IMR-90 (cell line): ENCODE measurements at places on chromosomes 7 and 10.

- no peak for DNase-seq
These were observed 255.1 kb upstream of the SP4 start for GRCh38 chr7:21172800-21173199.

GRCh38 chr7:9498303-9498702 is 1064.9 kb downstream of the NXPH1 start:
- no peak for DNase-seq

DNA sequence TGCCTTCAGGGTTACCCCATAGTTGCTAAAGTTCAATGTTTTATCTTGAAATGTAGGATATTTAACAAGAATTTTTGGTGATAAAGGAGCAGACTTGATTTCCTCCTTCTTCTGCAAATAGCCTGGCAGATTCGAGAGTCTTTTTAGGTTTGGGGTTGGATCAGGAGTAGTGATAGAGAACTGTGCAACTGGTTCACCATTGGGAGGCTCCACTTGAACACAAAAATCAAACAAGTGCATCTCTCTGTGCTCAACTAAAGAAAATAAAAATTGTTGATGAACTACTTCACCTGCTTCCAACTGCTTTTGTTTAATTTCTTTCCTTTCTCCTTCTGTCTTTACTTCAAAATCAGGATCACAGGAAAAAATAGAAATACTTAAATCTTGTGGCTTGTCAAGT is 58.5 kb downstream of the MACC1 start:
- DNase-seq, result peak; percentile 36

DNA sequence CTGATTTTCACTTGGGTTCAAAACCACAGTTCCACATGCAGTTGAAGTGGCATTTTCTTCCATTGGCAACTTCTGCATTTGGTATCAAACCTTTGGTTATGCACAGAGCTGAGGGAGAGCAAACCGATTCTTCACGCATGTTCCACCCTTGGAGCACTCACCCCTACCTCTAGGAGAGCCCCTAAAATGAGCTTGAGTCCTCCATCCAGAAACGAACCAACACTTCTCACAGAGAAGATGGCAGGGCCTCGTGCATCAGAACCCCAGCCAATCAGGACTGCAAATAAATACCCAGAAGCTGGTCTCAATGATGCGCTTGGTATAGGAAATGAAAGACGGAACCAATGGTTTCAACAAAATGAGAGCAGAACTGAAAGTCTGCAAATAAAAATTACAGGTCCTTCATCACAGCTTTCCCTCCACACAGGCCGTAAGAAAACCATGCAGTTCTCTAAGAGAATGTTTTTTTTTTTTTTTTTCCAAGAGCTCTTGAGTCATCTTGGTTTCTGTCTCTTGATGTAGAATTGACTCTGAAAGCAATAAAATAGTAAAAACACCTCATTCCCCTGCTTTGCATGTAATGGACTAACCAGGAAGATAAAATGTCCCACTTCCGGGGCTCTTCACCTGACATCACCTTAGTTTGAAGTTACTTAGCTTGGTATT is 23.9 kb downstream of the KLF6 start:
- peak; percentile 29 for DNase-seq

DNA sequence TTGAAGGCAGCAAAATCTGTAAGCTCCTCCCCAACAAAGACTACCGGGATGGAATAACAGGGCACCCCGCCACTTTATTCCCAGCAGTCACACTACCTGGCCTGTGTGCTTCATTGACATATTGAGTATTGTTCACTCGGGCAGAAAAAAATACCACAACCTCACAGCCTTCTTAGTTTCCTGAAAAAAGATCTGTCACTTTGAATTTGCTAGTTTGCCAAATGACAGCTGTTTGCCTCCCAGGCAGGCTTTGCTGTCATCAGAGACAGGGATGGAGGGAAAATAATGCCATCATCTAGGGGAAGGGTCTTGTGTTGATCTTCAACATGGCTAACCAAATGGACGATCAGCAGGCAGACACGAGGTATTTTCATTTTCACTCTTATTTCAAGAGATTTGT is 26.9 kb downstream of the BMPER start:
- no peak for DNase-seq

DNA sequence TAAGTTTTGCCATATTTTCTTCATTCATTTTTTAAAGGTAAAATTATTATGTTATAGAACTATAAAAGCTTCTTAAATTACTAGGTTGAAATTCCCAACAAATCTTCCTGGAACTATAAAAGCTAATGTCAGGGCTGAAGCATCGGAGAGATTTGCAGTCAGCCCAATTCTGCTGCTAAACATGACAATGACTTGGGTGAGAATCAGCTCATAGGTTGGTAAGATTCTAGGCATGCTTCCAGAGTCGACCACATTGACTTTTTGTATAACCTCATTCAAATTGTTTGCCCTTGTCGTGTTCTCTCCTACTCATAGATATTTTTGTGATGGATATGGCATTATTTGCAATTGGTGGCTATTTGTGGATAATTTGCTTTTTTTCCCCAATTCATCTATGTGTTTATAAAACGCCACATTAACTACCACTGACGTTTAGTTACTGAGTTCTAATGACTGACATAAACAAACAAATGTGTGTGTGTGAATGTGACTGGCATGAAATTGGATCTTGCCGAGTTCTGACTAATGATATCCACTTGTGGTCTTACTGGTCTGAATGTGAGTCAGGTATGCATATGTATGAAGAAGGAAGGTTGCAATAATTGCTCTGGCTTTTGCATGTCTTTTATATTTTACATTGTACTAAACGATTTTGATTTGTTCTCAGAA is 579.8 kb downstream of the PARD3 start:
- DNase-seq, result peak; percentile 83

GRCh38 chr10:119501690-119502089 is 40.8 kb downstream of the RGS10 start:
- no peak for DNase-seq

DNA sequence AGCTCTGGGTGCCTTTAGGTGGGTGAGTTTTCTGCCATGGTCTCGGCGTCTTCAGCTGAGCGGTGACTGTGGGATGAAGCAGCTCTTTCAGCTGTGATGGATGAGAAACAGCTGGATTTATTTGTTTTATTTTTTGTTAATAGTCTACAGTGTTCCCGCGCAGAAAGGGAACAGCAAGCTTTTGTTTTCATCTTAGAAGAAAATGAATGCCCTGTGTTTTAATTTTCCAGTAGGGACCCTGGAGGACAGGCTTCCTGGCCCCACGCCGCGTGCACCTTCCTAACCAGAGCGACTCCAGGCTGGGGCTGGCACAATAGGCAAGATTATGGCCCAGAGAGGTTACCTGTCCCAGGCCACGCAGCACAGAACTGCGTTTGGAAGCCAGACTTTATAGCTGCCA is 57.6 kb downstream of the GTF2IRD1 start:
- peak; percentile 13 for DNase-seq

- DNase-seq, result no peak
These were observed 81.0 kb upstream of the CAV2 start for GRCh38 chr7:116418524-116418923.

DNA sequence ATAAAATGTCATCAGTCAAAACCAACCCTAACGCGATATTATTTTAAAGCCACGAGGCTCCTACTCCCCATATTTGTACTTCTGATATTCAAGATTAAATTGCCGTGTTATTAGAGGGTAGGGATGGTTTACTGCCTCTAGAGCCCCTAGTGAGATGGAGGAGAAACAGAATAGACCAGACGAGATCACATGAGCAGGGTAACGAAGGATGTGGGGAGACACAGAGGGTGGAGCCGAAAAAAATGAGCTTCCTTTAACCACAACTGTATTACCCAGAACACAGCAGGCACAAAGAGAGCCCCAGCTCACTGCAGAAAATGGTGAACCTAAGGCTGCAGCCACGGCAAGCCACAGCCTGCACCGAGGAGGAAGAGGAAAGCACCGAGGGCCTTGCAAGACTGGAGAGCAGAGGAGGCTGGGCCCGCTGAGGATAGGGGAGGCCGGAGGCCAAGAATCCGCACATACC is 14.3 kb downstream of the ZC3HAV1 start:
- no peak for DNase-seq

DNA sequence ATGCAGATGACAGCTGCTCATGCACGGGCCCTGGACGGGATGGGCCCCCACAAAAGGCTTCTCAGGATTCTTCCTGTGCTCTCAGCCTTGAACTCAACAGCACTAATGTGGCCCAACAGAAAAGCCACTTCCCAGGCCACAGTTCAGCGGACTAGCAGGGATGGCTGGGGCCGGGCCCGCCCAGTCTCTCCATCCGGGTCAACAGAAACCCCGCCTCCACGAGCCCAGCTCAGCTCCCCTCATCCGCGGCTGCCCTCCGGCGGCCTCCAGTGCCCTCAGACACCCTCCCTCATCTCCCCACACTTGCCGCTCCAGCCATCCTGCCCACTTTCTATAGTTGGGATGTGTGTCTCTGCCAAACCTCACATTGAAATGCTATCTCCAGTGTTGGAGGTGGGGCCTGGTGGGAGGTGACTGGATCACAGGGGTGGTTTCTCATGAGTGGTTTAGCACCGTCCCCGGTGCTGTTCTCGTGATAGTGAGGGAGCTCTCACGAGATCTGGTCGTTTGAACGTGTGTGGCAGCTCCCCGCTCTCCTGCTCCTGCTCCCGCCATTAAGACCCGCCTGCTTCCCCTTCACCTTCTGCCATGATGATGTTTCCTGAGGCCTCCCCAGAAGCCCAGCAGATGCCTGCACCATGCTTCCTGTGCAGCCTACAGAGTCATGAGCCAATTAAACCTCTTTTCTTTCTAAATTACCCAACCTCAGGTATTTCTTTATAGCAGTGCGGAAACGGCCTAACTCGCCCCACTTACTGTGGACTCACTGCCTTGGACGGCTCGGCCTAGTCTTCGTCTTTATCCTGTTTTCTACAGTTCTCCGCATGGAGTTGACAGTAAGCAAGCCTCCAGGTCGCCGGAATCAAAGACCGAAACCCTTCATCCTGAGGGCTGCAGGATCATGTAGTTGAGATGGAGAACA is 169.9 kb upstream of the RNF32 start:
- DNase-seq, result no peak

GRCh38 chr10:5989756-5990155 is 12.4 kb upstream of the IL15RA start:
- DNase-seq, result no peak

GRCh38 chr7:25710959-25711358 is 441.0 kb upstream of the NFE2L3 start:
- DNase-seq, result no peak

GRCh38 chr10:103566536-103566935 is 73.0 kb downstream of the NEURL1 start:
- peak; percentile 34 for DNase-seq

- DNase-seq, result no peak
These were observed 551.5 kb downstream of the KCNMA1 start for GRCh38 chr10:77086081-77086480.

DNA sequence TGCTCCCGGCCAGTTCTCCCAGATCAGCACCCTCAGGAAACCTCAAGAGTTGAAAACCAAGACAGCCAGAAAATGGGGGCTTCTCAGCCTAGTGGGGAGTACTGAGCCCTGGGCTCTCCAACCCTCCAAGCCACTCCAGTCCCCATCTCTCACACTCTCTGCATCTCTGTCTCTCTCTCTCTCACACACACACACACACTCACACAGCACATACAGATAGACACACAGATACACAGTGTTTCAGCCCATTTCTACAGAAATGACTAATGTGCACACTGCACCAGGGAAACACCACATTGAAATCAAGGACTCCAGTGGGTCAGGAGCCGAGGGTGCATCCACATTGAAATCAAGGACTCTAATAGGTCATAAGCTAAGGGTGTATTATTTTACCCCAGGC is 107.5 kb downstream of the MKI67 start:
- no peak for DNase-seq

GRCh38 chr7:19930051-19930450 is 156.6 kb upstream of the TMEM196 start:
- no peak for DNase-seq

DNA sequence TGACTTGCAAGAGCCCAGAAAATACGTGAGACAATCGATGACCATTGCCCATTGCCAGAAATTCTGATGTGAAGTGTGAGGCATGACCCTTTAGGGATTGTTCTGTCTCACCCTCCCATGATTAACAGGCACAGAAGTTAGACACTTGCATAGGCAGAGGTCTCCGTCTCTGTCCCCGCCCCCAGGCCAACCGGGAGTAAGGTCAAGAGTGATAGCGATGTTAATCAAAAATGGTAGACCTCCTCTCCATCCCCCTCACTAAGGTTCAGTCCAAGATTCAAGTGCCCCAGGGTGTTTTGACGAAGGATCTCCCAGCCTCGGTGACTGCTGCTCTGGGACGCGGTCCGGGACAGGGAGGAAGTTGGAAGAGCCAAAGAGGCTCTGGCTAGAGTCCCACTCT is 22.7 kb upstream of the TRPV6 start:
- DNase-seq, result no peak

GRCh38 chr10:48287417-48288391 is 13.2 kb upstream of the FRMPD2 start:
- DNase-seq, result no peak

- DNase-seq, result no peak
These were observed 135.6 kb upstream of the RET start for GRCh38 chr10:42941295-42941644.

DNA sequence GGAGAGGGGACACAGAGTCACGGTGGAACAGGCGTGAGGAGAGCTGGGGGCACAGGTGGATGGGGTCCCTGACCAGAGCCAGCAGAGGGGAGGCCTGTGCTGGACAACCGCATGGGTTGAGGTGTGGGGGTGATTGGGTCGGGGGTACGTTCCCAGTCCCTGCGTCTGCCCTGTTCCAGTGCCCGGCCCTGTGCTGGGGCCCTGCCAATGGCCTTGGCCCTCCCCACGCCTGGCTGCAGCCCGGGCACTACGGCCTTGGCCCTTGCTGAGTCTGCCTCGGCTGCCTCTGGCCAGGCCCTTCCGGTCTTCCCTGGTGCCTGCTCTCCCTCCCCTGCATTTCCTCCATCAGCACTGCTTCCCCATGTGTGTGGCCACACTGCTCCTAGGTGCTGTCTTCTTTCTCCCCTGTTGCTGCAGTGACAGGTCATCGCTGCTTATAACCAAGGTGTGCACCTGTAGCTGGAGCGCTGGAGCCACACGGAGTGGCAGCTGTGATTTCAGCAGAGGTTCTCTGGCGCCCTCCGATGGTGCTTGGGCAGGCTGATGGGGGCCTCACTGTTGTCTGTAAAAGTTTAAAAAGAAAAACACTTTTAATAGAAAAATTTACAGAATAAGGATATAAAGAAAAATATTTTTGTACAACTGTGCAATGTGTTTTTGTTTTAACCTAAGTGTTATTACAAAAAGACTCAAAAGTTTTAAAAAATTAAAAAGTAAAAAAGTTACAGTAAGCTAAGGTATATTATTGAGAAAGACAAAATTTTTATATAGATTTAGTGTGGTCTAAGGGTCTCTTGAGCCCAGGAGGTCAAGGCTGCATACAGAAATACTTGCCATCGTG is 45.2 kb upstream of the BHLHA15 start:
- peak; percentile 14 for DNase-seq

DNA sequence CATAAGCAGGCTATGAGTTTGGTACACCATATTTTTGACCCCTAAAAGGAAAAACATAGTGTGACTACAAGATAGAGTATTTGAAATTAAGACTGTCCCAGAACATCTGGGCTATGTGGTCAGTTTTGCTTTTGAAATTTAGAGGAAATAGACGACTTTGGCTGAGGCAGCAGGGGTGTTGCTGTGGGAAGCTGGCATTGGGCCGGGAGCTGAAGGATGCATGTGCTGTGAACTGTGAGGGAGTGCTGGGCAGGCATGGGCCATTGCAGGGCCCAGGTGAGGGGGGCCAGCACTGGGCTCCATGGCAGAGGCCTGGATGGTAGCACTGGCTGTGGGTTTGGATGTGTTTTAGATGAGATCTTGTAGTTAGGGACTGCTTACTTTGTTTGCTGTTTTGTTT is 168.3 kb downstream of the BMPER start:
- DNase-seq, result no peak

- no peak for DNase-seq
These were observed 29.0 kb downstream of the TIMM23 start for GRCh38 chr10:46001187-46001756.

- no peak for DNase-seq
These were observed 115.1 kb downstream of the MAD1L1 start for GRCh38 chr7:2117646-2118045.
